Stimulated activated CD8-positive, alpha-beta memory T cell treated with anti-CD3 and anti-CD28 coated beads, Interleukin-7, amount 100 ng/mL, for 1 hour (primary cell): ENCODE measurements at places on chromosomes 11 and 22.

DNA sequence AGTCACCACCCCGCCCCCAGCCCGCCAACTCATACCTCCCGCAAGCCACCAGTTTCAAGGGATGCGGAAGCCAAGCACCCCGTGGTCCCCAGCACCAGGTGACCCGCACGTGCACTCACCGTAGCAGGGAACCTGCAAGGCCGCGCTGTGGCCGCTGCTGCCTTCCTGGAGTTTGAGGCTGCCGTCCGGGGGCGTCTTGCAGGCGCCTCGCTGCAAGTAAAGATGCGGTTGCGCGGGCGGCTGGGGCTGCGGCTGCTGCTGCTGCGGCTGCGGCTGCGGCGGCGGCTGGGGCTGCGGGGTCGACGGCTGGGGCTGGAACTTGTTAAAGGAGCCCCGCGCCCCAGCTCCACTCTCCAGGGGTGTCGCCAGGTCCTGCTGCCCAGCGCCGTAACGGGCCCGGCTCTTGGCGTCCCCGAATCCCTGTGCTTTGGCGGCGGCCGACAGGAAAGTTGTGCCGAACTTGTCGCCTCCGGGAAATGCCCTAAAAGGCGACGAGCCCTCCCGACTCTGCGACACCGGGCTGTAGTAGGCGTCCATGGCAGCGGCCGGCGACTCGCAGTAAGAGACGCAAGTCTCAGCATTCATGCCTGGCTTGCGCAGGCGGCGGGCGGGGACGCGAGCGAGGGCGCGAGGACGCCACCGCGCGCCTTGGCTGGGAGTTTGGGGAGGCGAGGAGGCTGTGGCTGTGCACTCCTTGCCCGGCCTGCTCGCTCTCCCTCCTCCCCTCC, at the start of gene ALX4:
TSS of gene ALX4 (minus strand) at position 662 of the 728 bp plus-strand sequence. CDS start at position 585, 77 bp downstream.
- no peak for DNase-seq

GRCh38 chr11:115284773-115285172, 219.4 kb downstream of the CADM1 start:
- no peak for DNase-seq

- DNase-seq, result no peak
These were observed 63.9 kb downstream of the UVRAG start for GRCh38 chr11:75878933-75879332.

DNA sequence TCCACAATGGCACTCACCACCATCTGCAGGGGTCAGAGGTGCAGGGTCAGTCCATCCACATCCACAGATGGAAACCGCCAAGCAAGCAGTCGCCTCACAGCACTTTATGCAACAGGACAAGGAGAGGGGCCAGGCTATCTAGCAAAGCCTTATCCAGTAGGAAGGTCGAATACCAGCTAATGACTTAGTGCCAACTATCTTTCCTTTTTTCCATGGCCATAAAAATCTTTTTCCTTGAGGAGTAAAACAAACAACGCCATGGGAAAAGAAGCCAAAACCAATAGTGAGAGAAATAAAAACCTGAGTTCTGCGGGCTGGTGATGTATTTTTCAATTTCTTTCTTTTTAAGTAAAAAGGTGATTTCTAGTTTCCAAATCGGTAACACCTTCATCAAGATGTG, 8.2 kb downstream of the SNX19 start:
- no peak for DNase-seq

- DNase-seq, result no peak
These were observed 2.1 kb downstream of the CABP2 start for GRCh38 chr11:67520856-67521824.

DNA sequence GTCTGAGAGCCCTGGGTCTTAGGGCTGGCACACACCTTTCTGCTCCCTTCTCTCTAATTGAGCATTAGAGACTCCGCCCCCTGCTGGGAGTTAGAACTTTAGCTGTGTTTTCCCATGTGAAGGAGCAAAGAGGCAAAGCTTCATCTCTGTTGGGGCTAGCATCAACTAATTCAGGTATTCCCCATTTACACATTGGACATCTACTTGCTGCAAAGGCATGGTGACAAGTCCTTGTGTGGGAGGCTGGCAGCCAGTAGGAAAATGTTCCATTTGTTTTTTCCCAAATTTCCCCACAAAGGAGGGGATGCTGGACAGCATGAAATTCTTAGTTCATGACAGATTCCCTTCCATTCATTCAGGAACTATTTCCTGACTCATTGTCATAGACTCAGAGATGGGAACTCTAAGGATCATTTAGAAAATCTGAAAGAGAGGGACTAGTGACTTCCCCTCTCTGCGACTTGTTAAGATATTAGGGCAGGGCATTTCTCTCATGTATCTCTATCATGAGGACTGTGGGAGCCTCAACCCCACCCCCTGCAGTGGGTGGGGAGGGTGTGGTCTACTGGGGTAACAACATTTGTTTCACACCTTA, 3.6 kb downstream of the CD44 start:
- DNase-seq, result no peak

DNA sequence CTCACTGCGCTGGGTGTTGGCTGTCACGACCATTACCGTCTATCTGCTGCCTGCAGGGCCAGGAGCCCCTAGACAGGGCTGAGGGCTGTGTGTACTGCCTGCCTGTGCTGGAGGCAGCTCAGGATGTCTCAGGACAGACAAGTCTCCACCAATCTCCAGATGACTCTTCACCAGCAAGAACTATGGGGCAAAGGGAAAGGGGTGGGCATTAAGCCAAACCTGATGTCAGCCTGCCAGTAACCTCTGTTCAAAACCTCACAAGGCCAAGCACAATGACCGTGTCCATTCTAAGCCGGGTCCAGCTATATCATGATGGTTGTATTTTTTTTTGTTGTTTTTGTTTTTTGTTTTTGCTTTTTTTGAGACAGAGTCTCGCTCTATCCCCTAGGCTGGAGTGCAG, 31.6 kb downstream of the MAFF start:
- no peak for DNase-seq

GRCh38 chr11:128190312-128190711, 397.0 kb downstream of the ETS1 start:
- DNase-seq, result no peak

- DNase-seq, result no peak
These were observed 18.1 kb upstream of the LINC01488 start for GRCh38 chr11:69463181-69463994.

DNA sequence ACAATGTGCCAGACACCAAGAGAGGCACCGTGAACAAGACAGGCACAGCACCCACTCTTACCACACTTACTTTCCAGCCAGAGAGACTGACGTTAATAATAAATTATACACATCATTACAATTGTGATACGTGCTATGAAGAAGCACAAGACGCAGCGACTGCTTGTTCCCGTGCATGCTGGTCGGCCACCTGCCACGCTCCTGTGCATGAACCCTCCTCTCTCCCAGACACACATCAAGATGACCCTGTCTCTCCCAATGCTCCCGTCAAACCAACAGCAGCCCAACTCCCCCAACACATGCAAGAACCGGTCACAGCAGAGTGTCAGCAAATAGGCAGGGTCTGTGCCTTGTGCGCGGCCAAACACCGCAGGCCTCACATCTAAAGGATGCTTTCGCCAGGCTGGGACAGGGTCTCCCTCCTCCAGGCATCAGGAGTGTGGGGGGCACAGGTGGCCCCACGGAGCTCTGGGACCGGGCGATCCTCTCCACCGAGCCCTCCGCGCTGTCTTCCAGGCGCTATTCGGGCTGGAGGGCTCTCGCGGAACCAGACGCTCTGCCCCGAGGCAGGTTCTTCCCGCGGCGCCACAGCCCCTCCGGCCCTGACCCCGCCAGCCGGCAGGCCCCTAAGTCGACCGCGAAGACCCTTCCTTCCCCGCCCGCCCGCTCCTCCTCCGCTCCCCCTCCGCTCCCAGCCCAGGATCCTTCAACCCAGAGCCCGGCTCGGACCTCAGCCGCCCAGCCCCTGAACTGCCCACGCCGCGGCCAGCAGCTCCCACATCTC, 533 bp downstream of the SERGEF start:
- DNase-seq, result no peak

- DNase-seq, result no peak
These were observed 59.4 kb downstream of the RTL6 start for GRCh38 chr22:44438481-44439131.

DNA sequence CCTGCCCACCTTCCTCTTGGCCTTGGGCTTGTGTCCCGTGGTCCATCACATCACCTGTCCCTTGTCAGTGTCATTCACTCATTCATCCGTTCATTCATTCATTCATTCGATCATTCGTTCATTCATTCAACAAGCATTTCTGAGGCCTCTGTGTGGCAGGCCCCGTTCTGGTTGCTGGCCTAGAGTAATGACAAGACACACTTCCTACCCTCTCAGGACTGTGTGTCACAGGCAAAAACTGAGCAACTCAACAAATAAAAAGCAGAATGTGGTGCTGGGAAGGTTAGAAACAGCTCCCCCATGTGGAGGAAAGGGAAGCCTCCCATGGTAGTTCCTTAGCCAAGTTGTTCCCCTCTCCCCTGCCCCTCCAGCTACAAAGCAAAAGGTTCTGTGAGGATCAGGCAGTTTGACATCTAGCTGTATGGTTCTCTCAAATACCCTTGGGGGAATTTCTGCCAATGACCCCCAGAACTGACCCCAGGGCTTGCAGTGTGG, 1.6 kb upstream of the OMP start:
- DNase-seq, result no peak

GRCh38 chr11:119573858-119574257, 150.9 kb upstream of the THY1 start:
- DNase-seq, result no peak

- DNase-seq, result no peak
These were observed 184.5 kb upstream of the NTM start for GRCh38 chr11:131185915-131186314.

GRCh38 chr11:119094816-119095065, 6.9 kb downstream of the DPAGT1 start:
- DNase-seq, result peak; percentile 31

GRCh38 chr11:61689164-61689496, 8.9 kb downstream of the DAGLA start:
- DNase-seq, result no peak

GRCh38 chr11:35474688-35475087, 50.7 kb downstream of the PAMR1 start:
- no peak for DNase-seq

GRCh38 chr11:17986007-17986710, 26.7 kb downstream of the SERGEF start:
- no peak for DNase-seq

GRCh38 chr22:19057539-19057938, 64.7 kb downstream of the DGCR2 start:
- DNase-seq, result no peak

DNA sequence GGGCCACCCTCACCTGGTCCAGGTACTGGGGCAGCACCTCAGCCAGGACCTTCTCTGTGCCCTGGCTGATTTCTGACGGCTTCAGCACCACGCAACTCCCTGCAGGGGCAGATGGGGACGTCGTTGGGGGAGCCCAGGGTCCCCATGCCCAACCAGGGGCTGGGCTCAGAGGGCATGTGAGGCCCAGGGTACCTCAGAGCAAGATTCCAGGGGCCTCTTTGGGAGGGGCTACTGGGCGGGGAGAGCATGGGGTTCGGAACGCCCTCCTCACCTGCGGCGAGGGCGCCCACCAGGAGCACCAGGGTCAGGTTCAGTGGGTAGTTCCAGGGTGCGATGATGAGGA, 8.1 kb downstream of the ALDH3B2 start:
- no peak for DNase-seq

GRCh38 chr22:43884600-43885318, 7.1 kb downstream of the PNPLA5 start:
- DNase-seq, result peak; percentile 13

- peak; percentile 75 for DNase-seq
These were observed 1.1 kb downstream of the MTFP1 start for GRCh38 chr22:30426388-30427353.

DNA sequence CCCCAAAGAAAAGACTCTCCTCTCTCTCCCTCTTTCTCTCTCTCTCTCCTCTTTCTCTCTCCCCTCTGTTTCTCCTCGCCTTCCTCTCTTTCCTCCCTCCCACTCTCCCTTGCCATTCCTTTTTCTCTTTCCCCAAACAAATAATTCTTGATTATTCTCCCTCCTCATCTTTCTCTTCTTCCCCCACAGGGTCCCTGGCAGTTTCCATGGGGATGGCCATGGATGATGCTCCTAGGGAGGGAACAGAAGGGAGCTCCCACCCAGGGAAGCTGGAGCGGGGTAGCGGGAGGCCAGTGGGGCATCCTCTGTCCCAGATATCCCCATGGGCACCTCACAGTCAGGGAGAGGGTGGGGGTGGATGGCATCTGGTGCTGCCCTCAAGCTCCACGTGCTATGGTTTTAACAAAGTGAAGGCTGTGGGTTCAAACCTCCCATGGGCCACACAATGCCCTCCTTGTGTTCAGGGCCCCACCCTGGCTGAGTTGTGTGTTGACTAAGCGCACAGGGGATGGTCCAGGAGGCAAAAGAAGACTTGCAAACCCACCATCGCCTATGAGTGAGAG, 266.4 kb downstream of the BUD13 start:
- DNase-seq, result no peak

GRCh38 chr11:86800960-86801272, 574 bp downstream of the PRSS23 start:
- no peak for DNase-seq

GRCh38 chr11:57156928-57157327, 24.8 kb upstream of the LRRC55 start:
- no peak for DNase-seq

DNA sequence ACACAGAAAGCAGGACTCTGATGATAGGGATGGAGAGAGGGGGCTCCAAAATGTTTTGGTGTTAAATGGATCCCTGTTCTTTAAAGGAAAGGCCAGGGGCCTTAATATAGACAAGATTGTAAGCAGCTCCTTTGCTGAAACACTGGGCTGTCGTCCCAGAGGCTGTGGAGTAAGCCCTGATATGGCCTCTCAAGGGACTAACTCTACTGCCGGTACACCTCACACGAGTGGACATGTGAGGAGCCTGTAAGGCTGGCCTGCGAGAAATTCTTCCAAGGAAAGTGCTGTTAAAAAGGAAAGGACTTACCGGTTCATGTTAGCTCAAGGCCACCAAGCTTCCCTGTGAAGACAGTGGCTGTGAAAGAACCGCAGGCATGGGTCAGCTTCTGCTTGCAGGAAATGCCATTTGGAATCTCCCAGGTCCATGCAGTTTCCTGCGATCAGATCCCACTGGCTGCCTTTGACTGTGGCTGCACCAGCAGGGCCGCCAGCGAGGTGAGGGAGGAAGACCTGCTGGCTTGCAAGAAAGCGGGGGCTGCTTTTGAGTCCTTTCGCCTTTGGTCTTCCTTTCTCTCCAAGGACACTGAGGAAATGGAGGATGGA, 106.6 kb downstream of the PRR5L start:
- no peak for DNase-seq

- no peak for DNase-seq
These were observed 49.3 kb downstream of the CABIN1 start for GRCh38 chr22:24060375-24060788.
